Glomerular endothelial cell (primary cell): ENCODE measurements at places on chromosomes 2 and 18. TPM values are rescaled to one million over a fixed set of nuclear protein-coding genes. Genes with fewer than 3 reads are reported as not detected.

Gene ITPRIPL1
- 2.0 and 3.0 TPM in 2 replicates for total RNA-seq

Gene KRTCAP3
- not detected in 2 replicates for total RNA-seq

Gene SP5
- 0.06 TPM in 1 of 2 replicates, not detected in the other for total RNA-seq

Gene ABHD1
- not detected in 2 replicates for total RNA-seq

Gene ELOA2
- total RNA-seq, result not detected in 2 replicates

Gene SERPINB4
- total RNA-seq, result not detected in 2 replicates

Gene RTP5
- not detected in 2 replicates for total RNA-seq

Gene HOXD8
- 14.2 and 18.9 TPM in 2 replicates for total RNA-seq

Gene LAMA1
- 2.5 and 3.1 TPM in 2 replicates for total RNA-seq

Gene IL1R1
- 14.6 and 41.1 TPM in 2 replicates for total RNA-seq

Gene CDK5R2
- not detected in 2 replicates for total RNA-seq

Gene MC2R
- not detected in 2 replicates for total RNA-seq

Gene FOXI3
- not detected in 2 replicates for total RNA-seq

Gene CPS1
- 0.34 and 0.53 TPM in 2 replicates for total RNA-seq

Gene HOXD1
- total RNA-seq, result 19.0 and 38.6 TPM in 2 replicates

Gene RFX8
- 0.10 and 1.6 TPM in 2 replicates for total RNA-seq

Gene KIF3C
- 30.7 and 43.6 TPM in 2 replicates for total RNA-seq

Gene THSD7B
- not detected in 2 replicates for total RNA-seq

Gene APLF
- total RNA-seq, result 2.4 and 3.3 TPM in 2 replicates

Gene PRKAG3
- total RNA-seq, result not detected in 2 replicates

Gene CRYGB
- not detected in 2 replicates for total RNA-seq

Gene ALPP
- not detected in 2 replicates for total RNA-seq

Gene FAM237A
- total RNA-seq, result not detected in 2 replicates

Gene CIB4
- total RNA-seq, result not detected in 2 replicates

Gene NCOA1
- 10.7 and 12.0 TPM in 2 replicates for total RNA-seq

Gene DSC3
- total RNA-seq, result 2.0 and 2.8 TPM in 2 replicates

Gene CNGA3
- total RNA-seq, result not detected in 2 replicates

Gene SRD5A2
- not detected in 2 replicates for total RNA-seq

Gene CHRNG
- total RNA-seq, result not detected in 2 replicates

Gene NEU2
- total RNA-seq, result not detected in 2 replicates

Gene ANKRD44
- 8.4 and 11.6 TPM in 2 replicates for total RNA-seq

Gene C2orf15
- 0.41 TPM in 1 of 2 replicates, not detected in the other for total RNA-seq
